ENCODE measurements at places on chromosomes 16 and 17.
A peak's percentile ranks its signal among the peaks of the same experiment; 100 is the strongest.

DNA sequence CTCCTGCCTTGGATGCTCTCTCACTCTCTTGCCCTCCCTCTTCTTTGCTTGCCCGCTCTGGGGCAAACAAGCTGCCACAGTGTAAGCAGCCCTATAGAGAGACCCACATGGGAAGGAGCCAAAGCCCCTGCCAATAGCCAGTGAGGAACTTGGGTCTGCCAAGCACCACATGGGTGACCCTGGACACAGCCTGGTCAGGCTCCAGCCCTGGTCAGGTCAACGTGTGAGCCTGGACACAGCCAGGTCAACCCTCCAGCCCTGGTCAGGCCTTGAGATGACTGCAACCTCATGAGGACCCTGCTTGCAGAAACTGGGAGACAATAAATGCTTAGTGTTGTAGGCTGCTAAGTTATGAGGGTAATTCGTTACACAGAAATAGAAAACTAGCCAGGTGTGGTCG, 14.3 kb upstream of the PHOSPHO1 start:
- no peak for DNase-seq

GRCh38 chr17:82765371-82765770, 13.5 kb downstream of the TBCD start:
- no peak for DNase-seq

GRCh38 chr17:4808378-4808767, 1.4 kb downstream of the PLD2 start:
- no peak for DNase-seq

- DNase-seq: no peak
Measured at GRCh38 chr17:66711401-66711800, 123.5 kb upstream of the CACNG5 start.

DNA sequence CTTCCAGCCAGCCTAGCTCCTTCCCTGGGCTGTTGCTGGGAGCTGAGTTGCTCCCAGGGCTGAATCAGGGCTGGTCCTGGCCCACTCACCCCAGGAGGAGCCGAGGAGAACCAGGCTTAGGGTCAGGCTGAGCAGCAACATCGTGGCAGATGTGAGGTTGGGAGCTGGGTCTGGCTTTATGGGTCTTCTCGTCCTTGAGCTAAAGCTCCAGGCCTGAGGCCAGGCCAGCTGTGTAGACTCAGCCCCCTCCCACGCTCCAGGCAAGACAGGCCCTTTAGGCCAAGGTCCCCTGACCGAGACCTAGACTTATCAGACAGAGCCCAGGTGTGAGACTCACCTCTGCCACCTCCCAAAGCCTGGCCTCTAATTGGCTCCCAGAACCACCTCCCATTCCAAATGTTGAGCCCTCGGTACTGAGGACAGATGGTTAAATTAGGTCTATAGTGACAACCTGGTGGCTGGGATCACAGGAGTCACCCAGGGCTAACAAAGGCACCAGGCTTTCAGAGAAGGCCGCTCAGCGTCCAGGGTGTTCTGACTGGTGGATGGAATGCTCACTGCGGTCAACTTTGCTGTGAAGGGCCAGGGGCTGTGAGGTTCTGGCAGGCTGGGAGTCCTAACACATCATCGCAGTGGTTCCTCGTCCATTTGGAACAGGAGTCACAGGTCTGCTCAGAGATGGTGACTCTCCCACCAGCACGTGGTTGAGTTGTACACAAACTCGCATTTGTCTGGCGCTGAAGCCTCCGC, at the start of gene CTRL:
Gene CTRL (minus strand): TSS at position 151 of the 750 bp plus-strand sequence. CDS start 10 bp downstream, at position 141.
- DNase-seq: no peak

- peak; percentile 55 for DNase-seq
Measured at GRCh38 chr17:46044286-46044928, 45.4 kb downstream of the STH start.

DNA sequence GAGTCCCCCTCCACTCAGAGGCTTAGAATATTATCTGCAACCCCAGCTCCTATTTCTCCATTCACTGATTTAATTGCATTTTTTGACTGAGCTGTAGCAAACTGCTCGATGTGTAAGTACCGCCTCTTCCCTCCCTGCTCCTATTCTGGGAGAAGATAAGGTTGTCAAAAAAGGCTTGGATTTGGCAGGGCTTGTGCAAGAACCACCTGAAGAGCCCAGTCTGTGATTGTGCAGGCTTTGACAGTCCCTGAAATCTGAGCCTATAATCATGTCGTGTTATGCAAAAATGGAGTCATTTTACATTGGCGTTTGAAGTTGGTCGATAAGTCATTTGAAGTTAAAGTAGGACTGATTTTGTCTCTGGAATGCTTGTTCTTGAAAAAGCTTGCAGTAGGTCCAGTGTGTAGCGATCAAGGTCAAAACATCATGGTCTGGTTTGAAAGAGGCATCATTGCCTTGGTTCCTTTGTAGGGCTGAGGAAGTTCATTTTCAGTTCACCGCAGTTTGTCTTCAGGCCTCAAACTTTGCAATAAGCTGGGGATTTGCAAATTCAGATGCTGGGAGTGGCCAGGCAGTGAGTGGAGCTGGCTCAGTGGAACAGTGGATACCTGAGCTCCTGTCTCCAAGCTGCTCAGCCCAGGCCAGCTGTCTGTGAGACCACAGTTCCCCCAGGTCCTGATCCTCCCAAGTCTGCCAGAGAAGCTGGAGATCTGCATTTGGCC, 68.8 kb downstream of the KATNIP start:
- DNase-seq: no peak

DNA sequence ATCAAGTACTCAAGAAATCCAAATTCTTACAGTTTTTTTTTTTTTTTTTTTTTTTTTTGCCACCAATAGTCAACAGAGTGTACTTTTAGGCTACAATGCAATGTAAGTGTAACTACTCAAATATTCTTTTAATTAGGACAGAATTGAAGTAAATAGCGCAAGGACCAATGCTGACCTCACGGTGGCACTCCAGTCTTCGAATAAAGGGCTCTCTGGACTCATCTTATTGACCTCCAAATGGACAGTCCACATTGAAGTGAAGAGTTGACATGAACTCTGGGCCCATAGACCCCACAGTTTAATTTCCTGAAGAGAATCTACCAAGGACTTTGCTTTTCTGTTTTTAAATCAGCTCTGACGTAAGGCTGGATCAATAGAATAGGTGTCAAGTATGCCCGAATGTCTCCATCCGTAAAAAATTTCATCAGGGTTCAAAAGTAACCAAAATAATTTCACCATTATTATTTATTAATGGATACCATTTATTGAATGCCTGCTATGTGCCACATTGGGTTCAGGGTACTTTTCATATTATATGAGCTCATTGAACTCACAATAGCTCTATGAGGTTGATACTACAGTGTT, 7.3 kb upstream of the DDX52 start:
- DNase-seq: no peak

DNA sequence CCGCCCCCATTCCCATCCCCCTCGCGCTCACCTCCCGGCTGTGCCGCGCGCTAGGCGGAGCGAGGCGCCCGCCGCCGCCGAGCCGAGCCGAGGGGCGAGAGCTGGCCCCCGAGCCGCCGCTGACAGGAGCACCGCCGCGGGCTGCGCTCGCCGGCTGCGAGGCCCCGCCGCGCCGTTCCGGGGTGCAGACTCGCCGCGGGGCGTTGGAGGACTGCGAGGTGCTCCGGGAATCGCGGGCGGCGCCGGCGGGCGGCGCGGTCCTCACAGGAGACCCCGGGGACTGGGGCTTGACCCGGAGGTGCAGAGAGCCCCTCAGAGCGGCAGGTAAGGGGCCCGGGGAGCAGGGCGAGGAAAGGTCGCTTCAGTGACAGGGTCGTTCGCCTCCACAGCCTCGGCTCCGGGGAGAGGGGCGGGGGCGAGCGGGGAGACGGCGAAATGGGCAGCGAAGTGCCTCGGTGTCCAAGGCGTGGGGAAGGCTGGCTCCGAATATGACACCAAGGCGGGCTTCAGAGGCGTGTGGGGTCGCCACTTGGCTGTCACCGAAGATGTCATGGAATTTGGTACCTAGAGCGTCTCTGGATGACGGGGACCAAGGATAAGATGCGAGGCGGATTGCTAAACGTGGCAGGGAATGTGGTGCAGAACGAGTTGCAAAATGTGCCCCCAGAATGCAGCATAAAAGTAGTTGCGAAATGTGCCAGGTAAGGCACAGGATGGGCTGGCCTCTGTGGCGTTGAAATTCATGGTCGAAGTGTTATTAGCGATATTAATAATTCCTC, 580 bp downstream of the TANC2 start:
- peak; percentile 58 for DNase-seq

- peak; percentile 43 for DNase-seq
Measured at GRCh38 chr17:8125947-8126490, 2.1 kb upstream of the HES7 start.

DNA sequence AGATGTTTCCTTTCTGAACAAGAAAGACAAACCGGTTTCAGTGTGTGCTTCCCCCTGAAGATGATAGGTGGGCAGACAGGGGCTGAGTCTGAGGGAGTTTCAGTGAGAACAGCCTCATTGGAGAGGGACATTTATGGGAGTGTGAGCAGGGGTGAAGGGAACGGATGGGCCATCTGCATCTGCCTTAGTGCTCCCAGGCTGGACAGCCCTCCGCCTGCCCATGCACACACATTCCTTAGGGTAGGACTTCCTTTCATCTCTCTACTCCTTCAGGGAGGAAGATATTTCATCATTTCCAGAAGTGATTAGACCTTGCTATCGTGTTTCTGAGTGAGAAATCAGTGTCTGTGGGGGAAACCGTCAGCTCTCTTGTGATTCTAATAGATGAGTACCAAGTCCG, 3.8 kb downstream of the SHISA6 start:
- DNase-seq: no peak

- no peak for DNase-seq
Measured at GRCh38 chr16:79309606-79310005, 290.9 kb downstream of the MAF start.

- no peak for DNase-seq
Measured at GRCh38 chr16:55120826-55121225, 190.2 kb downstream of the IRX5 start.

DNA sequence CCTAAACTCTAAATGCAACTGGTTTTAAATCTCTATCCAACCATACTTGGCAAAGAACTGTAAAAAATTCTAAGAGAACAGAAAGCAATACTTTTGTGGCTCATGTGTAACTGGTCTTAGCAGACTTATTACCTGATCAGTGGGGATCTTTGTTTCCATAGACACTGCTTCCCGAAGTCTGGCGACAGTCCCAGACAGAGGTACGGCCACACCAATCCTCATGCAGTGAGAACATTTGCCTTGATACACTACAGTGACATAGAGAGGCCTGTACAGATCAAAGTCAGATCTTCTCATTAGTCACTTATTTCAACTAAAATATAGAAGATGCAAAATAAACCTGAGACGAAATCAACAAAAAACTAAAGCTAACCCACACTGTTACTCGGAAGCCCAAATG, 43.9 kb downstream of the USP31 start:
- DNase-seq: no peak

GRCh38 chr16:55543472-55543871, 23.0 kb upstream of the CAPNS2 start:
- no peak for DNase-seq

DNA sequence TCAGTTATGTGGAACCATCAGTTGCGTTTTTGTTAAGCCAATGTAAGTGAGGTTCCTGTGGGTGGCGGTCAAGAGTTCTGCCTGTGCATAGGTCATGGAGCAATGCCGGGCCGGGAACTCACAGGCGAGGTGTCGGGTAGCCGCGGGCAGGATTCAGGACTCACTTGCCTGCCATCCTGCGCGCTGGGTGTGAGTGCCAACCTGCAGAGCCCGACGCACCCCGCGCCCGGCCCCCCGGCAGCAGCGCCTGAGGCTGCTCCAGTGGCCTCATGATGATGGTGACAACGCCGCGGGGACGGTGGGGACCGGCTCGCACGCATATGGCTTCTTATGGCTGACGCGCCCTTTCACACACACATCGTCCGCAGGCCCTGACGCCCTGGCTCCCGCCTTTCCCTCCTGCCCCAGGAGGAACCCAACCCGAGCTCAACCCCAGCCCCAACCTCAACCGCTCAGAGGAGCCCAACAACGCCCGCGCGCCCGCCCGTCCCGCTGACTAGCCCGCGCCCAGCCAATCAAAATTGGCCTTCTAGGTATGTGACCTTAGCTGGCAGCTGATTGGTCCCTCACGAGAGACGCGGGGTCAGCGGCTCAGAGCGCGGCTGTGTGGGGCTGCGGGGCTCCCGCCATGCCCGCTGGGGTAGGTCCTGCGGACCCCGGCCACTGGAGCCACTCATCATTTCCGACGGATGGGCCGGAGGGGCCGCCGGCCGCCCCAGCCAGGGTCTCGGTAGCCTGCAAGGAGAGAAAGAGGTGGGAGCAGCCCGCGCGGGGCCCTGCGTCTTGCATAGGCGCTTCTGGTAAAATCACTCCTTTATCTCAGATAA, at the start of gene C16orf95:
Gene C16orf95 (minus strand): TSS at position 470 of the 827 bp plus-strand sequence. CDS start 150 bp downstream, at position 320.
- DNase-seq: peak; percentile 98

GRCh38 chr16:50395763-50396710, 27.2 kb upstream of the BRD7 start:
- DNase-seq: no peak

- no peak for DNase-seq
Measured at GRCh38 chr16:81380932-81381331, 63.7 kb upstream of the CMIP start.

DNA sequence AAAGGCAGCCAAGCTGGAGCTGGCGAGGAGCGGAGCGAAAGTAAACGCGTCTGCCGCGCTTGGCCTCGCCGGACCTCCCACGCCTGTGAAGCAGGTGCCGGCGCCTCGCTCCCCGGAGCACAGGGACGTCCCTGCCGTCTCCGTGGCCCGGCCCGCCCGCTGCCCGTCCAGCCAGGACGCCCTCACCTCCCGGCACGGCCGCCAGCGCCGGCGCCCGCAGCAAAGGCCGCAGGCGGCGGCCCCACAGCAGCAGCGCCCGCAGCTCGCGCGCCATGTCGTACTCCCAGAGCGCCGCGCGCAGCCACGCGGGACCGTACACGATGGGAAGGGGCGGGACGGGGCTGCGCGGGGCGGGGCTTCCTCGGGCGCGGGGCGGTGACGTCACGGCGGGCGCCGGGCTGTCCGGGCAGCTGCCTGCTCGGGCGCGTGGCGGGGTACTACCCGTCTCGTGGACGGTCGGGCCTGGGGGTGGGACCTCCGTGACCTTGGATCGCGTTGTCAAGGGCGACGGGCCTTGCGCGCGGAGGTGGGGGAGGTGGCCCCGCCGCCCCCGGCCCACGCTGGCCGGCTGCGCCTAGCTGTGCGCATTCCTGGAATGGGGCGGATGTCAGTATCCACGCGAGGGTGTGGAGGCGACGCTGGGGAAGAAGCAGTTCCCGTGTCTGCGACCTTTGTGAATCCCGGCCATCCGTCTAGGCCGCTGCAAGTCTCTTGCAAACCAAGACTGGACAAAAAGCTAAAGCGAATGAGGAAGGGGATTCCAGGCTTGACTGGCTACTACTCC, at the start of gene TRAP1:
Gene TRAP1 (minus strand): TSS at position 290 of the 784 bp plus-strand sequence. CDS start 16 bp downstream, at position 274.
- DNase-seq: peak; percentile 92

DNA sequence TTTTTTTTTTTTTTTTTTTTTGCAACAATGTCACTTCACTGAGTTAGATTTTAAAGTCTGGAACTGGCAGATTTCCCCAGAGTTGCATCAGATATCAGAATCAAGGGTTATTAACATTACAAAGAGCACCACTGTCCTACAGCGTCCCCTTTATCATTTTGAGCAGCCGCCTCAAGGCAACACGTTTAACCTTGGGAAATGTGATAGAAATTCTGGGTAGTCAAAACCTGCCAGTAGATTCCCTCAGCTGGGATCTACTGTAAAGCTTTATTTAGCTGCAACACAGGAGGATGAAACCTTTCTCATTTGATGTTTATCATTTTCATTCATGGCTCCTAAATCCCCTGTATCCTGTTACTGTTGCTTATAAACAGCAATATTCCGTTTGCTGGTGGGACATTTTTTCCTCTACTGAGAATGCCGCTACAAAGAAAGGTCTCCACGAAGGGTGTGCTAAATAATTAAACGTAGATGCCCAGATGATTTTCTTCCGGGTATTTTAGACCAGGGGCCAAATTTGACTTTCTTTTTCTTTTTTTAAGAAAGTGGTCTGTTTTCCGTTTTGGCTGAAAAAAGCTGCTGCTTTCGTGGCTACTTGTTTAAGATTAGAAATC, 436.1 kb upstream of the GOT2 start:
- no peak for DNase-seq

GRCh38 chr16:23578101-23578830, 17.9 kb downstream of the NDUFAB1 start:
- no peak for DNase-seq

All from activated CD4-positive, alpha-beta T cell treated with anti-CD3 and anti-CD28 coated beads, Interleukin-2, amount 50 U/mL, for 48 hours (primary cell).